ENCODE measurements at places on chromosomes 2 and 18.
A peak's percentile ranks its signal among the peaks of the same experiment; 100 is the strongest.

DNA sequence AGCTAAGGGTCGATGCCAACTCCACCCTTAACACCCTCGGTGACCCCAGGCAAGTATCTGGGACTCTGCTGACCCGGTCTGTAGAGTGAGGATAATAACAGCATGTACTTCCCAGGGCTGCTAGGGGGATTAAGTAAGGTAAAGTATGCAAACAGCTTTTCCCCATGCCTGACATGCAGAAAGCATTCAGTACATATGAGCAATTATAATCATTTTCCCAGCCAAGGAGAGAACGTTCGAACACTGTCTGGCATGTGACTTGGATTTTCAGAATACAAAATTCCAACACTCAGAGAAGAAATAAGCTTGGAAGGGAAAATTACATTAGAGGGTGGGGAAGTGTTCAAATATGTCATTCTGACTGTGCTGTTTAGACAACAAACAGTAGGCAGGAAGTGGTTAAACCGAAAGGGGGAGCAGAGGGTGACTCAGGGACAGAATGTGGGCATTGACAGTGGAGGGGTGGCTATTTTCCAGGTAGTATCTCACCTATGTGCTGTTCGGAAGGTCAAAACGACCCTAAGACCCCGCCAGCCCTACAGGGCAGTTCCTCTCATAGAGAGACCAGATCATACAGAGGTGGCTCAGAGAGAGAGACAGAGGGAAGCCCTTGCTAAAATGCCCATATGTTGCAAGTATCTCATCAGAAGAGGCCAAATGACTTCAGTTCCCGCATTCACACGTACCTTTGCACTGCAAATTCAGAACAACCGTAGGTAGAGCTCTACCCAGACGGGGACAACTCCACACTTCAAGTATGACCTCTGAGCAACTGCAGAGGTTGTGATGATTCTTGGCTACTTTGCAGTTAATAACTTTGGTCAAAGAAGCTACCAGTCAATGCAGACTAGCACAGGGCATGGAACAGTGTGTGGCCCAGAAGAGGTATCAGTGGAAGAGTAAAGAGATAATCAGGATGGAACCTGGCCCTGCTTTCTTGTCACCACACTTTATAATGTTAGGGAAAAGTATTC is 14.8 kb downstream of the ASPRV1 start:
- no peak for DNase-seq

DNA sequence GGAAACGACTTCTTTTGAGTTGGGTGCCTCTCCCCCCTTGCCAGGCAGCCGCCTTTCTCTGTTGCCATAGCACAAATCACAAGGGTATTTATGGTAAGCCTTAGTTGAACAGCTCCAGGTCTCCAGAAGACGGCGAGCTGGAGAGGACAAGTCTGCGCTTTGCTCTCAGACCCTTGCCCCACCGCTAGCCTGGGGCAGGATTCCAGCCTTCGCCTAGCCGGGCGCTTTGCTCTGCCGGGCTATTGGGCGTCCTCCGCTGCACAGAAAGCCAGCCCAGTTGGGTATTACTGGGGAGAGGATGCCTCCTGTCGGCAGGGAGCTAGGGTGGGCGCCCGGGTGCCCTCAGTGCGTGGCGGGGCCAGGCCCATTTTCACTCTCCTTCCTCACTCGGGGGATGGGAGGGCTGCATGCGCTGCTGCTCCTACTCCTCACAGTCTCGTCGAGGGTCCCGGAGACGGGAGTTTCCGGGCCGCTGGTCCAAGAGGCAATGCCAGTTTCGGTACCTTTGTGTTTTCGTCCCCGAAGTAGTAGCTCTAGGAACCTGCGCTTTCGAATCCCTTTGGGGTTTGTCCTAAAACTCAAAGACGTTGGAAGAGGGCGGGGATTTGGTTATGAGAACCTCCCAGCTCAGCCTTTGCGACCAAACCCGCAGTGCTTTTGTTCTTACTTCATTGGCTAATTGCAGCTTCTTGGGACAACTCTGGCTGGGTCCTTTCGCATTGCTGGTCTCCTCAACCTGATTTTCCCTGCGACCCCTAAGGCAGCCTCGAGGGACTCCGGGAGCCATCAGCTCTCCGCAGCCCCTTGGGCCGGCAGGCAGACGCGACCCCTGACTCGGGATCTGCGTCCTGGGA is 3.6 kb upstream of the DLX2 start:
- no peak for DNase-seq

DNA sequence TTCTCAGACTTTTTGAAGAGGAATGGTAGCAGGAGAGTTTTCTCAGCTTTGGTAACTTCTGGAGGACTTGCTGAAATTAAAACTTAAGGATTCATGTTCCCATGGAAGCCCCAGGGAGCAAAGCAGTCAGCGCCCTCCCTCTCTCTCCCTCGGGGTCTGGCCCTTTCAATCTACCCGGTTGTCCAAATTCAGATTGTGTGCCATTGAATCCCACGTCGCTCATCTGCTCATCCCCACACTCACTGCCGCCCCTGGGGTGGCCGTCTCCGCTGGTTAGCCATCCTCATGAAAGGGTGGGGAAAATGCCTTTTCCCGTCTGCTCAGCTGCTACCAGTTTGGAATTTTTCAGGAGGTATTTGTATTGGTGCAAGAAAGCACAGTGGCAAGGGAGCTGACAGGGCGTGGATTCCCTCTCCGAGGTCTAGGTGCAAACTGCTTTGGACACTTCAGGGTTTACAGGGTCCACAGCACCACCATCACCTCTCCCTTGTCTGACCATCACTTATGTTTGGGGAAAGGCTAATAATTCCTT is 27.1 kb downstream of the MCFD2 start:
- no peak for DNase-seq

DNA sequence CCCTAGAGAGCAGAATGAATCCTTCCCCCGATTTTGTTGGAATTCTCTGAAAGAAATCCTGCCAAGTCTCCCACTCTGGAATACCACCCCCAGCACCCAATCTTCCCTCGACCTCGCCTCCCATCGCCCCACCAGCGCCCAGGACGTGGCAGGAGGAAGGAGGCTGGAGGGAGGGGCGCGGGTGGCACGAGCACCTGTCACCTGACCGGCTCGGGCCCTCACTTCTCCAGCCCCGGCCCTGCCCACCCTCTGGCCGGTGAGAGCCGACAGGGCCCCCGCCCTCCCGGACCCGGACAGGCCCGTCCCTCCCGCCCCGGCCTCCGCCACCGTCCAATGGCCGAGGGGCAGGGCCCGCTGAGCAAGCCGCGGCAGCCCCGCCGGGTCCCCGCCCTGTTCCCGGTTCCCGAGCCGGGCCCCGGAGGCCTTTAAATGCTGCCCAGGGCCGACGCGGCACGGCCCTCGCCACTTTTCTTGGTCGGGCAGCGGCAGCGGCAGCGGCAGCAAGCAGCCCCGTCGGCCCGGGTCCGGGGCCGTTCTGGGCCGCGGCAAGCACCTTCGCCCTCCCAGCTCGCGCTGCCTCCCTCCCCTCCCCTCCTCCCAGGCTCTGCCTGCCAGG is at the start of gene LGALSL:
LGALSL (plus strand) TSS at position 393 of the 616 bp plus-strand sequence. CDS start 384 bp downstream, outside the sequence.
- DNase-seq, result peak; percentile 53

DNA sequence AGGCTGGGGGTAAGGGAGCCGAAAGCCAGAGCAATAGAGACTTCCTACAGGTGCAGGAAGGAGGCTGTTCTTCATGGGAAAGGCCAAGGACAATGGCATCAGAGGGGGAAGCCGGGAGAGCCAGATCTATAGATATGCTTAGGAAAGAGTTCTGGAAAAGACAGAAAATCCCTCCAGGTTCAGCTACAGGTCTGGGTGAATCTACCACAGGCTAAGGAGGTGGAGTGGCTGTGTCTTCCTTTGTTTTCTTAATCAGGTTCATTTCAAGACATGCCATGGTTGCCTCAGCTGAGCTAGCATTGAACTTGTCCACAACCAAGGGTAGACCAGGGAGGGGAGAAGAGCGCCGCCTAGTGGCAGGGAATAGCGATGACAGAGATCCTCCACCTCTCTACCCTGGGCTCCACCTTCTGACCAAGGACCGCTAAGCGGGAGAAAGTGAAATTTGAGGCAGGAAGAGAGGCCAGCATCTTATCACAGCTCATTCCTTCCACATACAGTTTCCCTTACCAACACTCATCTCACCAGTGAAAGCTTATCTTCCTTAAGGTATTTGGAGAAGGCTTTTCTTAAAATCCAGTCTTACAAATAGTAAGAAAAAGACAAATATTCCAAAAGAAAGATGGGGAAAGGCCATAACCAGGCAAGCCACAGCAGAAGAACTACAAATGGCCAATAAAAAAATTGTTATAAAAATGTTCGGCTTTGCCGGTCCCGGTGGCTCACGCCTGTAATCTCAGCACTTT is 74.2 kb downstream of the VIT start:
- peak; percentile 32 for DNase-seq

GRCh38 chr2:218086478-218086877 is 17.4 kb downstream of the RUFY4 start:
- no peak for DNase-seq

DNA sequence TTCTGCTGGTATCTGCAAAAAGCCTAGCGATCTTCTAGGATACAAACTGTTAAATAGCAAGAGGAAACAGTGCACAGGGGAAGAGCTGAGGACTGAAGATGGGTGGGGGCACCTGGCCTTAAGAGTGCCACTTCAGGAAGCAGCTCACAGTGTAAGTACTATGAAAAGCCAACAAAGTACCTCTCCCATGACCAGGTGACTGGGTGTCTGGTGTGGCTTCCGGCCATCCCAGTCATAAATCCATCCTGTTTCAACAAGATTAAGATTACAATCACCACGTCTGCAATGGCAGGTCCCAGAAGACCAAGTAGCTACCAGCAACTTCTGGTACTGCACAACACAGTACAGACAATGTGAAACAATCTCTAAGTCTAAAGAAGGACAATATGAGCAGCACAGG is 15.9 kb downstream of the ERFE start:
- no peak for DNase-seq

GRCh38 chr2:162344617-162344950 is 652 bp downstream of the GCA start:
- no peak for DNase-seq

DNA sequence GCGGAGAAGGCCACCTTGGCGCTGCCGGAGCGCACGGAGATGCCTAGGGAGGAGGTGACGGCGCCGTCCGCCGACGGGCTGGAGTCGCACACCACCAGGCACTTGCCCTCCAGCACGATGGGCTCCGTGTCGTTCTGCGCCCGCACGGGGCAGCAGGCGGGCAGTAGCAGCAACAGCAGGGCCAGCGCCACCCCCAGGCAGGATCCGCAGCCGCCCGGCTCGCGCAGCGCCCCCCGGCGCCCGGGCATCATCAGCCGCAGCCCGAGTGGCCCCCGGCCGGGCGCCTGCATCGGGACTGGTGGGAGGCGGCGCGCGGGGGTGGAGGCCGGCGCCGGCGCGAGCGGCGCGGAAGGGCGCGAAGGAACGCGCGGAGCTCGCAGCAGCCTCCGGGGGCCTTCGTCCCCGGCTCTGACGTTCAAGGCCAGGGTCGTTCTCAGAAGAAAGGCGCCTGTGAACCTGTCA is 2.2 kb downstream of the CBLN2 start:
- peak; percentile 11 for DNase-seq

DNA sequence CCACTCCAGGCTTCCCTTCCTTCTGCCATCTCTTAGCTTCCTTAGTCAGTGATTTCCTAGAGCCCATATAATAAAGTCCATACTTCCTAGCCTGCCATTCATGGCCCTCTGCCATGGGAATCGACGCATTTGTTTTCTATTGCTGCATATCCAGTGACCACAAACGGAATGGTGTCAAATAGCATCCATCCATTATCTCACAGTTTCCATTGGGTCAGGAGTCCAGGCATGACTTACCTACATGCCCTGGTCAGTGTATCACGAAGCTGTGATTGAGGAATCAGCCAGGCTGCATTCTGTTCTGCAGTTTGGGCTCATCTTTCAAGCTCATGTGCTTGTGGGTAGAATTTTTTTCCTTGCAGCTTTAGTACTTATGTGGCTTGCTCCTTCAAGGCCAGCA is 209.7 kb upstream of the EPAS1 start:
- DNase-seq, result no peak

DNA sequence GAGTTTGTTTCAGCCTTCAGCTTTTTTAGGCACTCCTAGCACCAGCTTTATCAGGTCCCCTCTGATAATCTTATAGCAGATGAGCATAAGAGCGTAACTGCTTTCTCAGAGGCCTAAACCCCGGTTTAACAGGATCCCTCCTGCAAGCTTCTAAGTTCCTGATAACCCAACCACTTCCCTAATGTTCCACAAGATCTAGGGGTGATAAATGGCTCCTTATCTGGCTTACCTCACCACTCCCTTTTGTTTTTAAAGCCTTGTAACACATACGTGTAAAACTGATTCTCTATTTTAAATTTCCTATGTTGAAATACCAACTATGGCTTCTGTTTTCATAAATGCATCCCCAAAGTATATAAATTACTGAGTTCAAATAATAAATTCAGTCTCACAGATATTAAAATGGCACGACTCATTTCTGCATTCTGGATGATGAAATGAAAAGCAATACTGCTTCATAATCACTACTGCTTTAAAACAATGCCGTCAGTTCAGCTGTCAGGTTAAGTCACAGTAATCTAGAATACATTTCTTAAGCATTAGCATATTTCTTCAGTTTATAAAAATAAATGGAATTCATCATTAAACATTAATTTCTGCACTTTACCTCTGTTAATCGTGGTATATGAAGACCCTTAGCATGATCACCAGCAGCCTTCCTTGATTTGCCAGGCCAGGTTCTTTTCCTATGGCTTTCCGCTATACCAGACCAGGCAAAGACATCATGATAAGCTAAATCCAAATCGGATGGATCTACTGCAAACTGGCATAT is 126.3 kb downstream of the C2orf74 start:
- no peak for DNase-seq

DNA sequence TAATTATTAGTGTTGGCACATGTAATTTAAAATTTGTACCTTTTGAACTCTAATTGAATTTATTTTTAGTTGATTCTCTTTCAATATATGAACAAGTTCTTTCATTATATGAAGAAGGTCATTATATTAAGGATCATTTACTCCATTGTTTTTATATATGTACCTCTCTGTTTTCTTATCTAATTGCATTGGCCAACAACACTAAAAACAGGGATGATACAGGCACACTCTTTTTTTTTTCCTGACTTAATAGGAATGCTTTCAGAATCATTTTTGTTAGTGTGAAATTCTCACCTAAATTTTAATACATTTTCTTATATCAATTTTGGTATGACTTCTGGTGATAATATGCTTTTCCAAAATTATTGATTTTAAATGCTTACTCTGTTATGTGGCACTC is 75.0 kb upstream of the SCN1A start:
- no peak for DNase-seq

- DNase-seq, result no peak
Observed at GRCh38 chr2:15761056-15761455, 169.4 kb downstream of the DDX1 start.

- DNase-seq, result no peak
Observed at GRCh38 chr2:100494712-100495111, 24.4 kb downstream of the NMS start.

DNA sequence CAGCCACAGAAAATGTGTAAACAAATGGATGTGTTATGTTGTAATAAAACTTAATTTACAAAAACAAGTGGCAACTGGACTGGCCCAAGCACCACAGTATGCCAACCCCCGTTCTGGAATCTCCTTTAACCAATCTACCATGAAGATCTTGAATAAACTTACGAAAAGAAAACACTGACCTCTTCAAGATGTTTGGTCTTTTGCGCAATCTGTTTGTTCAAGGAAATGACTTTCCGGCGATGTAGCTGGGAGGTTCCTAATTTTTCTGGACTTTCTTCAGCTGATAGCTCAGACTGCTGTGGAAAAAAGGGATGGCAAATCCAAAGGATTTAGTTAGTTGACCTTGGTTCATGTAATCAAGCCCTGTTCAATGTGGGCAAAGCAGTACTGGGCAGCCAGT is 55.7 kb downstream of the CCDC93 start:
- no peak for DNase-seq

GRCh38 chr18:32177530-32177929 is 12.3 kb upstream of the MEP1B start:
- peak; percentile 27 for DNase-seq
